ENCODE measurements at places on chromosomes 12 and 14.
A peak's percentile ranks its signal among the peaks of the same experiment; 100 is the strongest.

- DNase-seq: no peak
Observed at GRCh38 chr12:74119811-74120362, 417.7 kb upstream of the ATXN7L3B start.

DNA sequence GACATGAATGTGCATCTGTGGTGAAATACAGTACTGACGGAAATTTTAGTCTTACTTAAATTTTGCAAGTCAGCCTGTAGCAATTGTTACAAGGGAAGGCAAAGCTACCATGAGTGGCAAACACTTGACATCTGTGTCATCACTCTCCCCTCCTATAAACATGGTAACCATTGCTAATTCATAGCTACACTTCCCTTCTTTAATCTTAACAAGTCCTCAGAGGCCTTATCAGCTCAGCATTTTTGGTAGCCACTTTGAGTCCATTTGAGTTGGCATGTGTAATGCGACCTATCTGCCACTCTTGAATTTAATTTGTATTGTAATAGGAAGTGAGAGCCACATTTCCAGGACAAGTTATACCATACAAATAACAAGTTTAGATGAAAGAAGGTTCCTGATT is 218.1 kb downstream of the RMST start:
- no peak for DNase-seq

GRCh38 chr12:80769553-80770140 is 52.9 kb downstream of the MYF5 start:
- no peak for DNase-seq

- no peak for DNase-seq
Observed at GRCh38 chr12:105822131-105823105, 316.3 kb downstream of the NUAK1 start.

GRCh38 chr14:92122351-92122677 is 545 bp downstream of the CPSF2 start:
- DNase-seq: peak; percentile 7

DNA sequence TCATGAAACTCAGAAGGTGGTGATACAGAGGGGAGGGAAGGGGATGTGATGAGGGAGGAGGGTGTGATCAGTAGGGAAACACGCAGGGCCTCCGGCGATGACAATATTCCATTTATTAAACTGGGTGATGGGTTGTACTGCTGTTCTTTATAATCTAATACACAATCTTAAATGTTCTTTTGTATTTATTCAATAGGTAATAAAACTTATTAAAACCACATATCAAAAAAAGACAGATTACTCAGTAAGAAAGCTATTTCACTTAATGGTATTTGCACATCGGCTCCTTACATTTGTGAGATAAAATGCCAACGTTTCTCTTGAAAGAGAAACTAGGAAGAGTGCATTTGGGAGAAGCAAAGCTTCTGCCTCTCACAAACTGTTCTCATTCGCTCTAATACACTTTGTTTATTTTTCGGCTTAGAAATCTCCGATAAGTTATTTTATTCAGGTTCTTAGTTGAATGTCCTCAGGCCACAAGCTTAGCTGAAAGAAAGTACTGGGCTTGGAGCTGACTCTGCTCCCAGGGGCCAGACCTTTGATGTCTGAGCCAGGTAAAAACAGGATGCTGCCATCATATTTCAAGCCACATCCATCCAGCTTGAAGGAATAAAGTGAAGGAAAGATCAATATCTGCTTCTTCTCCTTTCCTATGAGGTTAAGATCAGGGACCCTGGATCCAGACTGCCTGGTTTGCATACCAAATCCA is 17.5 kb downstream of the STON2 start:
- no peak for DNase-seq

- DNase-seq: no peak
Observed at GRCh38 chr14:96676166-96676565, 121.0 kb upstream of the VRK1 start.

- DNase-seq: no peak
Observed at GRCh38 chr12:125687403-125687802, 622.2 kb downstream of the AACS start.

- no peak for DNase-seq
Observed at GRCh38 chr12:89262855-89263552, 89.3 kb downstream of the DUSP6 start.

DNA sequence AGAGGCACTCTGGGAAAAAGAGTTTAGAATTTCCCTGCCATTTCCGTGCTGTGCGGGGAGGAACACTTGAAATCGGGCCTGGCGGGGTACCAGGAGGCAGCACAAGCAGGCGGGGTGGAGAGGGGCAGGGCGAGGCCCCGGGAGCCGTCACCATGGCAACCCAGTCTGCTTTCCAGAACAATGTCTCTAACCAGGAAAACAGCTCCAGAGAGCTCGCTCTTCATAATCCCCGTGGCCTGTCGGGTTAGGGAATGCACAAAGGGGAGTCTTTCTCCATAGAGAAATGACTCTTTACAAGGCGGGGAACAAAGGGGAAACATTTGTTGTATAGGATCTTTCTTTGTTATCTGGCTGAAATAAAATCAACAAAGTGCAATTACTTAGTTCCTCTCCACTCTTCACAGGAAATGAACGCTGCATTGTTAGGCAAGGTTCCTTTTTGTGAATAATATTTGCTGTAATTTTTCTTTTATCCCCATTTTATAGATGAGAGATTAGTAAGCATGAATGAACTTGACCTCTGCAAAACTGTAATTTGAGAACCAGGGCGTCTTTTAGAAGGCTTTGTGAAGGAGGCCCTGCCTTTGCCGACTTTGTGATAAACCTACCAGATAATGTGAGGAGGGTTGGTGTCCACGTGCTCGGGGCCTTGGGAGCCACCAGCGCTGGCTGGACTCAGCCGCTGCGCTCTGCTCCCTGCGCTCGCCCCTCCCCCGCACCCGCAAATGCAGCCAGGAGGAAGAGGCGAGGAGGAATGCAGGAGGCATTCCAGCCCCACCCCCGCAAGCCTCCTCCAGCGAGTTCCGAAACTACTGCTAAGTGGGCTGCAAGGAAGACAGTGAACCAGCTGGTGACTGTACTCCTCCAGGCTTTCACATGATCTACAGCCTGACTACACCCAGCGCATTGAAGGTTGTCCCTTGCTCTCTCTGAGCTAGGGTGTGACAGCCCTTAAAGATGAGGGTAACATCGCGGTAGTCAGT is 105.2 kb upstream of the ATF7IP start:
- DNase-seq: peak; percentile 70

DNA sequence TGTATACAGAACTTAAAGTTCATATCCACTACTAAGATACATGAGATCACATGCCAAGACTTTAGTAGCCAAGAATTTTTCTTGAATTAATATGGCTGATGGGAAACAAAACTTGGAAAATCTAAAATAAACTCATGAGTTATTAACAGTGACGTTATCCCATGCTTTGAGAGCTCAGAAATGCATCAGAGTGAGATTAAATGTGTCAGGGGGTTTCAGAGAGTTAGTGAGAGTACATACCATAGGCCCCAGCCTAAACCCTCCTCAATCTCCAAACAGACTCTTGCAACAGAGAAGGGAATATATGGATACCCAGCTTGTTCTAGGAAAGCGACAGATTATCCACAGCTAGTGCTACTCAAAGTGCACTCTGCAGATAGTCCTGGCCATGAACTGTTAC is 19.3 kb downstream of the SLC35F4 start:
- no peak for DNase-seq

GRCh38 chr14:20372796-20373195 is 29.4 kb downstream of the PARP2 start:
- no peak for DNase-seq

DNA sequence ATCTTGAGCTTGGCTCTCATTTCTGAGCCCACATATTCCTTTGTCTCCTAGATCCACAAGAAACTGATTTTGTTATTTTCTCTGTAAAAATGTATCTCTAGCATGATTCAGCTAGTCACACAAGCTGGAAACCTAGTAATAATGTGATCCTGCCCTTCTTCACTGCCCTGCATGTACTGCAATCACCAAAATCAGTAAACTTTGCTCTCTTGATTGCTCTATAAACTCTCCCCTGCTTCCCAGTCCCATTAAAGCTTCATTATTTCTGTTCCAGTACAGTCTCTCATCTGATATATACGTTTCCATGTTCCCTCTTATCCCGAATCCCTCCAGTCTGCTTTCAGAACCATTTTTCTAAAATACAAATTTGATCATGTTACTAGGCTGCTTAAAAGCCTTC is 166.5 kb downstream of the MSRB3 start:
- no peak for DNase-seq

- DNase-seq: no peak
Observed at GRCh38 chr12:25194214-25194613, 746 bp downstream of the DNAI7 start.

GRCh38 chr14:106845286-106846087 is 1319.1 kb downstream of the TMEM121 start:
- DNase-seq: peak; percentile 63

- no peak for DNase-seq
Observed at GRCh38 chr12:26452511-26452910, 257.1 kb downstream of the SSPN start.

DNA sequence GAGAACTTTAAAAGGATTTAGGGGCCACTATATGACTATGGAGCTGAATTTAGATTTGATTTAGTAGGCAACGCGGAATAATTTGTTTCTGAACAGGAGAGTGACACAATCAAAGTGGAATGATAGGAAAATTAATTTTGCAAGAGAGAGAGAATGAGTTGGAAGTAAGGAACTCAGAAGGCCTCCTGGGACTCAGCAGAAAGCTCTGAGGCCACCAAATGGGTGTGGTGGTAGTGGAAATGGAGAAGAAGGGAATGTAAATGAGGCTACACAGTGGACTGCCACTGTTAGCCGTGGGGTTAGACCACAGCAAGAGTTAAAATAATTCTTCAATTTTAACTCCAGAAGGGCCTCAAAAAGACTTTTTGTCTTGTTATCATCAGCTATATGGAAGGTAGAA is 102.7 kb downstream of the LRRK2 start:
- no peak for DNase-seq

DNA sequence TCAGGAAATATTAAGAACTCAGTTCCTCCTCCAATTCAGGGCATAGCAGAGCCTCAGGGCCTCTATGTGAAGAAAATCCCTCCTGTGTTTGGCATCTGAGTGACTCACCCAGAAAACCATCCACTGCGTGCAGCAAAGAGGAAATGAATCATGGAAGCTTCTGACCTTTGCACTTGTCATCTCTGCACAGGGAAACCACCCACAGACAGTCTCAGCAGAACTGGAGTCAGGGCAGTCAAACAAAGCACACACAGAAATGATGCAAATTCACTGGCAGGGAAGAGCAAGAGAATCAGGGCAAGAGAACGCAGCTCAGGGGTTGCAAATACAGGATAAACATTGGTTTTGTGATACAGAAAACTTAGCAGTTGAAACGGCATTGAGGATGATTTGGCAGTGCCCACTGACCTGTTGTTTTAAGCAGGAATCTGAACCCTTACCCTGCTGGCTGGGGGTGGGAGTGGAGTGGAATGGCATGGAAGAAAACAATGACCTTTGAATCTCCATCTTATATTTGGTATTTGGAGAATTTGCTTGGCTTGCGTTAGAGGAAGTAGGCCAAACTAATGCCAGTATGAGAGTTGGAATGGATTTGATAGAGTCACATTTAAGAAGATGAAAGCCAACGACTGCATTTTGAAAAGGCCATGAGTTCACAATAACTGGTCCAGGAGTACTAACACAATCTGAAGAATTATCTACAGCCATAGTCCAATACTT is 53.5 kb downstream of the PHLDA1 start:
- DNase-seq: no peak

DNA sequence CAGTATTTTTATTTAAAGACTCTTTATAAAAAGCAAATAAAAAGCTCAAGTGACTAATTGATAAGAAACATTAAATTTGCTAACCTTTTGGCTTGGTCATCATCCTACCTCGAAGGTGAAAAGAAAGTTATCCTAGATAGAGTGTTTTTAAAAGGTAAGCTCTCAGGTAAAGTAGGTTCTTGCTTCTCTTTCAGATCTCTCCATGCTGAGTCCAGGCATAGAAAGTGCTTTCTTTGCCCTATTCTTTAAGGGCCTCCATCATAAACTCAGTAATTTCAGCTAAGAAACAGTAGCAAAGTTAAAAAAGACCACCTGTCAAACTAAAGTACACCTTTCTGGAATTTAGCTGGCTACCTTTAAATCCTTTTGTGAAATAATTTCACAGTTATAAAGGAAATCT is 20.6 kb upstream of the ANHX start:
- DNase-seq: no peak

- no peak for DNase-seq
Observed at GRCh38 chr14:37587881-37588666, 7.0 kb downstream of the FOXA1 start.

GRCh38 chr12:110533607-110534006 is 31.5 kb downstream of the RAD9B start:
- DNase-seq: no peak

GRCh38 chr14:23327947-23328744 is 6.9 kb downstream of the PABPN1 start:
- peak; percentile 68 for DNase-seq

GRCh38 chr12:23210573-23210972 is 585.6 kb downstream of the ETNK1 start:
- no peak for DNase-seq

- DNase-seq: no peak
Observed at GRCh38 chr14:84042992-84043391, 1487.0 kb upstream of the FLRT2 start.

DNA sequence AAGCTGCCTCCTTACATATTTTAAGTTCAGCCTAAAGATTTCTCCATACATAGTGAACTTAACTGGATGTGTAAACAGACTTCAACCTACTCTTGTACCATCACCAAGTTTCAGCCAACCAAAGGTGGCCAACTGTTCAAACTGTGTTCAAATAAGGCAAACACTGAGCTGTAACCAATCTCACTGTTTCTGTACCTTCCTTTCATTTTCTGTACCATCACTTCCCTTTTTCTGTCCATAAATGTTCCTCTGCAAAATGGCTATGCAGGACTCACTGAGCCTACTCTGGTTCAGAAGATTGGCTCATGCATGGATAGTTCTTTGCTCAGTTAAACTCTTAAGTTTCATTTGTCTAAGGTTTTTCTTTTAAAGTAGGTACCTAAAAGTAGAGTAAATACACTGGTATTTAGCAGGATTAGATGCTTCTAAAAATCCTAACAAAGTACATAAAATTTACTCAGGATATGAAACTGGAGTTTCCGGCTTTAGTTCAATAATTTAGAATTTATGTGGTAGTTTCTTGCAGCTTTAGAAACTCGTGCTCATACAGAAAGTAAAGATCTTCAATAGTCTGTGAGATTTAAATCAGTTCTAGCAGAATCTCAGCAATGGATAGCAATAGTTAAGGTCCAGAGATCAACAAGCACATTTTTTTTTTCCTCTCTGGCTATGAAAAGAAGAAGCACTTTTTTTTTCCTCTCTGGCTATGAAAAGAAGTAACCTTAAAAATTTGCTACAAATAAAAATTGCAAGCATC is 282.0 kb upstream of the PPFIA2 start:
- no peak for DNase-seq
